ENCODE measurements at places on chromosomes 11 and 22.

GRCh38 chr11:108727665-108728064, 62.8 kb downstream of the DDX10 start:
- no peak for DNase-seq

- DNase-seq: no peak
Measured at GRCh38 chr11:73598719-73599379, 937 bp upstream of the FAM168A start.

DNA sequence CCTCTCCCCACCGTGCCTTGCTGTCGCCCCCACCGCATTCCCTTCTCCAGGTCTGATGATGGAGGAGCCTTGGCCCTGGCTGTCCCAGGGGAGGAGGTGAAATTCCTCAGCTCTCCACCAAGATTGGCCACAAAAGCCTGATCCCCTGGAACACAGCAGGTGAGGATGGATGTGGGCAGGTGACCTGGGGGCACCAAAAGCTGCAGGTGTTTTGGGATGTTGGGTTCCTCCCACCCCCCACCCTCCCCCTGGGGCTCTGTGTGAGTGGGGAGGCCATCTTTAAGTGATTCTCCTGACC, 639 bp downstream of the TRIOBP start:
- no peak for DNase-seq

GRCh38 chr11:33900159-33900840, 8.4 kb upstream of the LMO2 start:
- DNase-seq: no peak

GRCh38 chr11:43376594-43376993, 17.9 kb downstream of the TTC17 start:
- peak; percentile 79 for DNase-seq

DNA sequence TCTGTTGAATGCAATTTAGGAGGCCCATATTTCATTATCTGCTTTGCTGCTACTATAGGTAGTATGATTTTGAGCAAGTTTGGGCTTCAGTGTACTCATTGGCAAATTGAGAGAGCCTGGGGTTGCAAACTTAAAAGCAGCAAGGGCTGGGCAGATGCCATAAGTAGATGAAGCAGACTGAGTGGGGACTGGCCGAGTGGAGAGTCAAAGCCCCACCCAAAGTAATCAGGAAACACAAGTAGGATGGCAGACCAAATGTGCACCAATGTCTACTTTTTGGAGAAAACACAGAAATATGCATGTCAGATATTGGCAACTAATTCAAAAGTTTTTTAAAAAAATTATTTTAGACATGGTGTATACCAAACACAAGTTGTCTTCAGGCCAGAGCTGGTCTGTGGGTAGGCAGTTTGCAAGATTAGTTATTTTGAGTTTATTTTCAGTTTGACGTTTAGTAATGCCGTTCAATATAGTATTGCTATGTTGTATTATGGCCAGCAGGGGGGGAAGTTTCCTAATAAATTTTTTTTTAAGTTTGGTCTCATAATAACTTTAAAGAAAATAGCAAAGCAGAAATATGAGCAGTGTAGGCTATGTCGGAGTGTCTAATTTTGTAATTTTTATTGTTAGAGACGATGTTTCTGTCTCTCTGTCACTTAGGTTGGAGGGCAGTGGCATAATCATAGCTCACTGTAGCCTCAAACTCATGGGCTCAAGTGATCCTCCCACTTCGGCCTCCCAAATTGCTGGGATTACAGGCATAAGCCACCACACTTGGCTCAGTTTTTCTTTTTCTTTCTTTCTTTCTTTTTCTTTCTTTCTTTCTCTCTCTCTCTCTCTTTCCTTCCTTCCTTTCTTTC, 105.1 kb downstream of the HIPK3 start:
- DNase-seq: peak; percentile 43

GRCh38 chr11:108694846-108695245, 30.0 kb downstream of the DDX10 start:
- no peak for DNase-seq

DNA sequence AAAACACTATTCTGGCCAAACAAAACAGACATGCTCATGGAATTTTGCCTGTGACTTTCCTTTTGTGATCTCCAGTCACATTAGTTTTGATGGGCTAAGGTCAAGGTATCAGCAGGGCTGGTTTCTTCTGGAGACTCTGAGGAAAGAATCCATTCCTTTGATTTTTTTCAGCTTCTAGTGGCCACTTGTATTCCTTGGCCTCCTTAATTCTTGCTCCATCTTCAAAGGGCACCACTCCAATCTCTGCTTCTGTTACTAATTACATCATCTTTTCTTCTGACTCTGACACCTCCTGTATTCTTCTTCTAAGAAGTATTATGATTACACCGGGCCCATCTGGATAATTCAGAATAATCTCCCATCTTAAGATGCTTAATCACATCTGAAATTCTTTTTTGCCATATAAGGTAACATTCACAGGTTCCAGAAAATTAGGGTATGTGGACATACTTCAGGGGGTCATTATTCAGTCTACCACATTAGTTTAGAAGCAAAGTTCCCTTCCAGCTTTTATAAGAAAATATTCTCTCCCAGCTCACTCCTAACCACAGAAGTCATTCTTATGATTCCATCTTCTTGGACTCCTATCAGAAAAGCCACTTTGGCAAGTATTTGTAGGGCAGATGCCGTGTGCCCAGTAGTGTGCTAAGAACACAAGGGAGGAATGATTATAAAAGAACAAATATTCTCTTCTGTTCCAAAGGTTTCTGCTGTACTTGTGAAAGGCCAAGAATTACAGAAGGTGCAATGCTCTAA, 56.4 kb upstream of the FSHB start:
- no peak for DNase-seq

All from foreskin fibroblast (primary cell).